ENCODE measurements at places on chromosomes 11 and 22.

- DNase-seq = no peak
Measured at GRCh38 chr11:19628018-19628417, 84.6 kb upstream of the NAV2 start.

GRCh38 chr11:6621711-6622211 is 2.5 kb upstream of the TPP1 start:
- DNase-seq = no peak

DNA sequence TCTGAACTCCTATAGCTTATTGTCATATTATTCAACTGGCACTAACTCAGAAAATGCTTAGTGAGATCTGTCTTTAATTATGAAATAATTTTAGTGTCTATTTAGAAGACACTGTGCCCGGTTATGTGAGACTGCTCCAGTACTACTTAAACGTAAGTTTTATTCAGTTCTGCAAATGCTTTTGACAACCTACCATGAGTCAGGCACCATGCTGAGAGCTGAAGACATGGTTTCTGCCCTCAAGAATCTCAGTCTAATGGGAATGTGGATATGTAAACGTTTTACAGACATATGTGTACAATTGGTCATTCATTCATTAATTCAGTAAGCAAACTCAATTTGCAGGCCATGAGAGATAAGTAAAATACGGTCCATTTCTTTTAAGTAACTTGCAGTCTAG is 40.0 kb downstream of the DCUN1D5 start:
- DNase-seq = no peak

GRCh38 chr11:40287916-40288803 is 1171.3 kb downstream of the LRRC4C start:
- no peak for DNase-seq

GRCh38 chr22:37981282-37982011 is 2.9 kb downstream of the SOX10 start:
- DNase-seq = no peak

DNA sequence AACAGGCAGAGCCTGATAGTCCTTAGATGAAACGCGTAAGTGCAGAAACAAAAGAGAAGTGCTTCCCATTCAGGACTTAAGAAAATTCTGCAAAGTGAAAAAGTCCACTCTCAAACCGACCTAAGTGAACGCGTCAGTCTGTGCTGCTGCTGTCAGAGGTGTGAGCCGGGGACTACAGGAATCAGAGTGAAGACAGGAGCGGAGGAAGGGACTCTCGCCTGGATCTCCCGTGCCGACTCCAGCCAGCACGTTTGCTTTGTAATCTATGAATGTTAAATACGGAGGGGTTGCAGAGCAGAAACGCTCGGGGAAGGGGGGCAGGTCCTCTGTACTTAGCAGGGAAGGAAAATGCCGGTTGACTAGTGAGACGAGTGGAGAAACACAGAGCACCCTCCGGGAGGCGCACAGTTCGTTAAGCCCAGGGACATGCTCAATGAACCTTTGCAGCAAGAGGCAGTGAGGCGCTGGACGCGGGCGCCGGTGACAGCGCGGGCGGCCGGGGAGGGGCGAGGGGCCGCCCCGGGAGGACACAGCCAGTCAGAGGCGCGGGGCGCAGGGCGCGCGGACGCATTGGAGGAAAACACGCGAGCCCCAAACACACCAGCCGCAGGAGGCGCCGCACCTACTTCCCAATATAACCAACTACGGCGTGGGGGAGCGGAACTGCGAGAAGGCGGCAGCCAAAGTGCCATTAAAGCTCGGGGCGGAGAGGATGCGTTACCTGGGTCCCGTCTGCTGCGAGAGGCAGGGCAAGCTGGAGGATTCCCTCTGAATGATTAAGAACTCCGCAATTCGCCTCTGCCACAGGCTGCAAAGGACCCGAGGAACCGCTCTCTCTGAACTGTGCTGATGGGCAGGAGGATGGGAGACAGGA is at the start of gene CNTN5:
CNTN5 (plus strand) TSS at position 598 of the 874 bp plus-strand sequence.
- DNase-seq = peak; percentile 12

GRCh38 chr11:110453684-110454354 is 24.1 kb downstream of the FDX1 start:
- DNase-seq = no peak

DNA sequence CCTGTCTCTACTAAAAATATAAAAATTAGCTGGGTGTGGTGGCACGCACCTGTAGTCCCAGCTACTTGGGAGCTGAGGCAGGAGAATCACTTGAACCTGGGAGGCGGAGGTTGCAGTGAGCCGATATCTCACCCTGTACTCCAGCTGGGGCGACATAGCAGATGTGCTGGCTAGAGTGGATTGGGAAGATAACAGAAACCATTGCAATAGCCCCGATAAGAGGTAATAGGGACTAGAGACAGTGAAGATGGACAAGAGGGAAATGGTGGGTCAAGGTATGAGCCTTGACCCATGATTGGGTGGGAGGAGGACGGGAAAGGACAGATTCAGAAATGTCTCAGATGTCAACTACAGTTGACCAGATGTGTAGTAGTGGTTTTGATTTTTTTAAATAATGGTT is 6.1 kb downstream of the SWAP70 start:
- DNase-seq = no peak

GRCh38 chr22:42932197-42932519 is 75.1 kb upstream of the ARFGAP3 start:
- no peak for DNase-seq

- DNase-seq = no peak
Measured at GRCh38 chr11:94303966-94304958, at the start of gene IZUMO1R. Gene IZUMO1R (plus strand): TSS chr11:94304580. CDS start chr11:94305637, 1,057 bp downstream.

DNA sequence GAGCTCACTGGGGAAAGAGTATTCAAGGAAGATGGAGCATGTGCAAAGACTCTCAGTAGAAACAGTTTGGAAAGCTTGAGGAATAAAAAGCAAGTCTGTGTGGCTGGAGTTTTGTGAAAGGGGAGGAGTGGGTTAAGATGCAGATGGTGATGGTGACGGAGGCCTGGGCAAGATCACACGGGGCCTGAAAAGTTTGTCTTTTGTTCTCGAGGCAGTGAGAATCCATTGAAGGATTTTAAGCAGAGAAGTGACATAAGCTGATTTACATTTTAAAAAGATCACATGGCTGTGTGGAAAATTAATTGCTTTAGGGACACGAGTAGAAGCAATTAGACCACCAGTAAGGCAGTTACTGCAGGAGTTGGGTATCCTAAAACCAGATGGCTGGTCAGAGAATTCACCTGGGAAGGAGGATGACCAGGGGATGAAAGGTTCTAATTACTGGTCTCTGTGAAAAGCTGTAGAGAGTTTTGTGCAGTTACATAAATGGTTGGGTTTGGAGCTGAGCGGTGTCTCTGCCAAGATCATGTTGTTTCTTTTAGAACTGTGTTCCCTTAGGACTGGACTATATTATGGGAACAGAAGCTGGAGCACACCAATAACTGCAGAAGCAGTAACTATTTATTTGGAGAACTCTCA is 7.1 kb downstream of the RRP8 start:
- DNase-seq = no peak

DNA sequence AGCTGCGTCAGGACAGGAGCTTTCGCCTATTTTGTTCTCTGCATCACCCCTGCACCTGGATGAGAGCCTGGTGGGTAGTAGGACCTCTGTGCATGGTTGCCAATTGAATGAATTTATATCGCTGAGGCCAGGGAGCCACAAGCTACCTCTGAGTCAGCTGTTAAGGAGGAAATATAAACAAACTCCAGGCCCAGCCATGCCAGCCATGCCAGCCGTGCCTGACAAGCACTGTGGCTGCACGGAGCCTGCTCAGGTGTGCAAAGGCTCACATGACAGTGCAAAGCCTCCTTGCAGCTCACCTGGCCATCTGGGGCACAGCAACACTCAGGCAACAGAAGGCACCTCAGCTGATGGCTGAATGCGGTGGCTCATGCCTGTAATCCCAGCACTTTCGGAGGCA is 33.7 kb upstream of the LINC01488 start:
- no peak for DNase-seq

- DNase-seq = no peak
Measured at GRCh38 chr11:110279881-110280280, 16.5 kb downstream of the RDX start.

GRCh38 chr11:128691802-128692752 is 1.8 kb upstream of the FLI1 start:
- no peak for DNase-seq

DNA sequence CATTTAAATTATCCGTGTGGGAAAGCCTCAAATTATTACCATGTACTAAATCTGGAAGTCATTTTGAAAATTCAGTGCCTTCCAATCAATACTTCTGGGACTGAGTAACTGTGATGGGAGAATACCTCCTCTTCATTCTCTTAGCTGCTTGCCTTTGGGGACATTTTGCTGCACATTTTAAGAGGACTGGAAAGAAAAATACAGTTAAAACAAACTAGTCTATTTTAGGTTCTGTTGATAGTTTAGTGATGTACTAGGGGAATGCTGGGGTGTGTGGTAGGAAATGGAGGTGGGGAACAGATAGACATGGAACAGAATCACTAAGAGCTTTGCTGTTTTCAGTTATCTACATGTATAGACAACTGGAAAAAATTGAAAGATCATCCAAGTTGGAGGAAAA is 65.7 kb upstream of the APOA1 start:
- no peak for DNase-seq

DNA sequence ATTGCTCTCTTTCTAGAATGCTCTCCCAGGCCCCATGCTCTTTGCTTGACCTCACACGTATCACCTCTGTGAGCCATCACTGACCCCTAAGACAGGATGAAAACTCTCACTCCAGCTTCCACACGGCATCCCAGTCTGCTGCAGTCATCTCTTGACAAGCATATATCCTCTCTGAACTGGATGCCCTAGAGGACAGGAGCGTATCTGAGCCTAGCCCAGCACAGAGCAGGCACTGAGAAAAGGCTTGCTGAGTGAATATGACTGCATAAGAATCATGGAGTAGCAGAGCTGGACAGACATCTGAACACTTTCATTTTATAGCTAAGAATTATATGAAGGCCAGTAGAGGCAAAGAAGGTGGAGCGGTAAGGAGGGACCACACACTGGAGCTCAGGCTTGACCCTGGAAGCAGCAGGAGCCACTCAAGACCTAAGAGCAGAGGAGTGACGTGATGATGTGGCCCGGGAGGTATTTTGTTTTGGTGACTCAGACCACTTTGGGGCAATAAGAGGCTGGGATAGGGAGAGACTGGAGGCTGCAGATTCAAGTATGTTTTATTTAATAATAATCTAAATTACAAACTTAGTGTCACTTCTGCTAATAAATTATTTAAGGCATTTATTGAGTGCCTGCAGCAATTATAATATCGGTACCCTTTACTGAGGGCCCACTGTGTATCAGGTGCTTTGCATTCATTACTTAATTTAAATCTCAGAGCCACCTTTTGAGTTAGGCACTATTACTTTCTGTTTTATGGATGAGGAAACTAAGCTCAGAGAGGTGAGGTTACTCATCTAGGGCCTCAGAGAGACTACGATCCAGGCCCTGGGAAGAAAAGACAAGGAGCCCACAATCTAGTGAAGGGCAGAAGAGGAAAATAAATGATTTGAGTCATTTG is 42.6 kb downstream of the MAP6 start:
- DNase-seq = no peak

DNA sequence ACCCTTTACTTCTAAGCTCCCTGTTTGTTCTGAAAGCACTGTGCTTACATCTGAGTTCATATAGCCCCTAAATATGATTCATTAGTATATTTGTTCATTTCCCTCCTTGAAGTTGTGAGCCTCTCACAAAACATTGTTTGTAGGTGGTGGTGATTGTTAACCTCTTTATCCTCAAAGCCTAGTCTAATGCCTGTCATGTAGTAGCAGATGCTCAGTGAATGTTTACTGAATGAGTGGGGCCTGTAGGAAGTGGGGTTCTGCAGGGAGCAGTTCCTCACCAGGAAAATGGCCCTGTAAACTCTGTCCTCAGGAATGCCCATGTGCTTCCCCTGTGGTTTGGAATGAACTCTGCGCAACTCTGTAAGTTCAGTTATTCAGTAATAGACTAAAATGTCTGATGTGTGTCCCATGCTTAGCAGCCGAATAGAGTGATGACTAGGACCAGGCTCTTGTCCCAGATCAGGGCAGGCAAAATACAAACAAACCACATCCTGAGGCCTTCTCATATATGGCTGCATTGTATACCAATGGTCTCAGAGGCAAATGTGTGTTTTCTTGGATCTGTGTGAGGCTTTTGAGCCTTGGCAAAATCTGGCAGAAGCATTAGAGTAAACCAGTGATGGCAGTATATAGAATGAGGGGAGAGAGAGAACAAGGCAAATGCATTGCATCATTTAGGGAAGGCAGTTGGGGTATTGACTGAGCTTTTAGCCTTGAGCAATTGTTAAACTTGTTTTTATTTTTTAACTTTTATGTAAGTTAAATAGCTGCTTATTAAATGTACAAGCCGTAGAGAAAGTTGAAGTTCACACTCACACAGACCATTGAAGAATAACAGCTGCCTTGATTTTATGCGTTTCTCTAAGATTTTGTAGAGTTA is 91.4 kb upstream of the BIRC3 start:
- DNase-seq = no peak

- no peak for DNase-seq
Measured at GRCh38 chr22:31363885-31364465, 17.8 kb upstream of the PATZ1 start.

GRCh38 chr11:15519124-15519791 is 404.5 kb downstream of the INSC start:
- no peak for DNase-seq

GRCh38 chr11:35317253-35317652 is 102.1 kb downstream of the SLC1A2 start:
- no peak for DNase-seq

GRCh38 chr22:17368554-17369438 is 464 bp upstream of the CECR2 start:
- DNase-seq = peak; percentile 16

DNA sequence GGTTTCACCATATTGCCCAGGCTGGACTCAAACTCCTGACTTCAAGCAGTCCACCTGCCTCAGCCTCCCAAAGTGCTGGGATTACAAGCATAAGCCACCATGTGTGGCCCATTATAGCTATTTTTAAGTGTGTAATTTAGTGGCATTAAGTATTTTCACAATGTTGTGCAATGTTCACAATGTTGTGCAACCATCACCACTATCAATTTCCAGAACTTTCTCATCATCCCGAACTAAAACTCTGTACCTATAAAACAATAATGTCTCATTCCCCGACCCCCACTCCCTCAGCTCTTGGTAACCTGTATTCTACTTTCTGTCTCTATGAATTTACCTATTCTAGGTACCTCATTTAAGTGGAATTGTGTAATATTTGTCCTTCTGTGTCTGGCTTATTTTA is 7.5 kb downstream of the CFAP68 start:
- no peak for DNase-seq

GRCh38 chr11:45621588-45621987 is 43.8 kb downstream of the CHST1 start:
- no peak for DNase-seq

GRCh38 chr22:20721409-20722218 is 52.3 kb upstream of the SERPIND1 start:
- no peak for DNase-seq

GRCh38 chr11:30016588-30017363 is at the start of gene KCNA4:
Gene KCNA4 (minus strand): TSS chr11:30017030. CDS start chr11:30012678, 4,352 bp downstream.
- no peak for DNase-seq

All from naive thymus-derived CD4-positive, alpha-beta T cell (primary cell).